ENCODE measurements at places on chromosomes 3 and 15.

DNA sequence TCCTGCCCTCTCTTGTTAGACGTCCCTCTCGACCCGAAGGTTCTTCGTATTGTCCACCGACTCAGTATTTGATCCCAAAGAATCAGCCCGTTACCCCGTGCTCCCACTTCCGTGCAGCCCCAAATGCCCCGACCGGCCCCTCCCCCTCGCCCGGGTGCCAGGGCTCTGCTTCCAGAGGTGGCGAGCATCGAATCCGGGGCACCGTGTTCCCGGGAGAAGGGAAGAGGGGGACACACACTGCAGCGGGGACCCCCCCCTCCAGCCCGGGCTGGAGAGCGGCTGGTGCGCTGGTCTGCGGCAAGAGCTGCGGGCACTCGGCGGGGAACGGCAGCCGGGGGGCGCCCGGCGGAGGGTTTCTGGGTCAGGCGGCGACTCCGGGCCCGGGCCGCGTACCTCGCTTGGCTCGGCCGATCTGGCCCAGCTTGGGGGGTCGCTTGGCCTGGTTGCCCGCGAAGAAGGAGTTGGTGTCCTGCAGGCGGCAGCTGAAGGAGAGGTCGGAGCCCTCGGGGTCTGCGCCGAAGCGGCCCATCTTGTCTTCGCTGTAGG lies 556 bp downstream of the CAMK2N2 start:
- peak; percentile 31 for DNase-seq

DNA sequence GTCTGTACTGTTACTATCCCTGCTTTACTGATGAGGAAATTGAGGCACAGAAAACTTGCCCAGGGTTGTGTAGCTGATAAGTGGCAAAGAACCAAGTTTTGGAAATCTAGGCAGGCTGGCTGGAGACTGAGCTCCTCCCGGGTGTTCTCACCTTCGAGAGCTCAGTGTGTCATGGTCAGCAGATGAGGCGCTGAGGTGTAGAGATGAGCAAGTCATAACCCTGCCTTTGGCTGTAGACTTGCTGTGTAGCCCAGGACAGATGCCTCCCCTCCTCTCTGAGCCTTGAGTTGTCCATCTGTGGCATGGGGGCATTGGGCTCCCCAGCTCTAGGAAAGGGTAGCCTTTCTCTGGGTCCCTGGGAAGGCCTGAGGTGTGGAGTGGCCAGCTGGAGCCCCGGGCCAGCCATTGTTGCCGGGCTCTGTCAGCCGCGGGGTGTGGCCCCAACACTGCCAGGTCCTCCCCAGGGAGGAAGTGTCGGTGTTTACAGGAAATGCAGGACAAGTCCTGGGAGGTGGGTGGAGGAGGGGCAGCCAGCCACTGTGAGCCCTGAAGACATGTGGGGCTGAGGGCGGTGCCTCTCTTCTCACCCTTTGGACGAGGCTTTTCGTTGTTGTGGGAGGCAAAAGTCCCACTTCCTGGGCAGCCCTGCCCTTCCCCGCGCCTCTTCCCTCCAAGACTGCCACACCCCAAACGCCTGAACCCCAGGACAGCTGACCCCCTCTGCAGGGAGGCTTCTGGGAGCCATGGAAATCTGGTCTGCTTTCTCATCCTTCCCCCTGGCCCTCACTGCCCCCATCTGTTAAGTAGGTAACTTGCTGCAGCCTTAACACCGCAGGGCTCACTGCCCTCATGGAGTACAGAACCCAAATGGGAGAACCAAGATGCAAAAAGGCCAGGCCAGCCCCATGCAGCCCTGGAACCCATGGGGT lies 29.1 kb downstream of the FGD5 start:
- DNase-seq: no peak

DNA sequence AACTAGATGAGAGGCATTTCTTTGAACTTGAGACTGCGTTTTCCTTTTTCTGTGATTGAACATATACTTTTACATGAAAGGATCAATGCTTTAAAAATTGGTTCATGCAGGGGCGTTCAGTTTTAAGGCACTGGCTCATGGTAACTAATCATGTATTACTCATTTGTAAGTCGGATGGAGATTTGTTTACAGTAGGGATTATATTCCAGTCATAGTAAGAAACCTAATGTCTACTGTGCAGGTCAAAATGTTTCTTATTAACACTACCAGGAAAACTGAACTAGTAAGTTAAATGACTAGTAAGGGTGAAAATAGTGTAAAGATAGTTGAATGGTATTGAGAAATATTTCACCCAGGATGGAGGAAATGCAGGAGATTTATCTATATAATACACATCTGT lies 258.8 kb upstream of the GBE1 start:
- DNase-seq: no peak

GRCh38 chr3:12222775-12223485 lies 64.2 kb upstream of the TIMP4 start:
- DNase-seq: no peak

- no peak for DNase-seq
These were observed 193.8 kb downstream of the RORA start for GRCh38 chr15:61035311-61035710.

DNA sequence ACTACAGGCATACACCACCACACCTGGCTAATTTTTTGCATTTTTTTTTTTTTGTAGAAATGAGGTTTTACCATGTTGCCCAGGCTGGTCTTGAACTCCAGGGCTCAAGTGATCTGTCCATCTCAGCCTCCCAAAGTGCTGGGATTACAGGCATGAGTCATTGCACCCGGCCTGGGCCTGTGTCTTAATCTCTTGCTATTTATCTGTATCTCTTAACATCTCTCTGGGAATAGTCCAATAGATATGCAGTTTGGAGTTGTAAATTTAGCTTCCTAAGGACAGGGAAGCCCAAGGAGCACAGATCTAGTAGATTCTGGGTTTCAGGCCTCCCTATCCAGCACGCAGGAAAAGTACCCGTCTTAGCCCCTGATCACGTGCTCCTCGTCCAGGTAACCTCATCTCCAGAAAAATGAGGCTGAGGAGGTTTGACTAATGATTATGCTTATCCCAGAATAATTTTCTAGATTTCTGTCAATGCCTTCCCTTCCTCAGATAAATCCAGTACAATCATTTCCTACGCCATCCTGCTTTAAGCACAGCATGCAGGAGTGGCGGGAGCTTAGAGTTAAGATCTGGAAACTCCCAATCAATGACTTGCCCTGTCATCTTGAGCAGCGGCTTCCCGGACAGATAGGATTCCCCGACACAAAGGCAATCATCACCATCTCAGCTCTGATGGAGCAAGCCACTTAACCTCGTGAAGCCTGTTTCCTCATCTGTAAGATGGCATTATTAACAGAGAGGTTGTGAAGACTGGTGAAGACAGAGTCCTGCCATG lies 12.3 kb upstream of the CTDSPL start:
- no peak for DNase-seq

DNA sequence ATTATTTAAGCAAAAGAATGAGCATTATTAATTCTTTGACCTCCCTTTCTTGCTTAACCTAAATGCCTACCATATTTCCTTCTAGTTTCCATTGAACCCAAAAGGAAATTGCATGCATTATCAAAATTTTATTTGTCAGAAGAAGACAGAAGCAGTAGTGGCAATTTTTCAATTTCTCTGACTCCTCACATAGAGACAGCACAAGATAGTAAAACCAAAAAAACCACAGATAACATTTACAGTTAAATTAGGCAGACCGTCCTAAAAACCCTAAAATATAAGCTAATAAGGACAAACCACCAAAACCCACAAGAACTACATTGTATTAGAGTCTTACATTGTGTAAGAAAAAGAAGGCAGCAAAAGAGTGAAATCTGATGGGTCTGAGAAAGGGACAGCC lies 27.1 kb downstream of the GOLGB1 start:
- DNase-seq: no peak

DNA sequence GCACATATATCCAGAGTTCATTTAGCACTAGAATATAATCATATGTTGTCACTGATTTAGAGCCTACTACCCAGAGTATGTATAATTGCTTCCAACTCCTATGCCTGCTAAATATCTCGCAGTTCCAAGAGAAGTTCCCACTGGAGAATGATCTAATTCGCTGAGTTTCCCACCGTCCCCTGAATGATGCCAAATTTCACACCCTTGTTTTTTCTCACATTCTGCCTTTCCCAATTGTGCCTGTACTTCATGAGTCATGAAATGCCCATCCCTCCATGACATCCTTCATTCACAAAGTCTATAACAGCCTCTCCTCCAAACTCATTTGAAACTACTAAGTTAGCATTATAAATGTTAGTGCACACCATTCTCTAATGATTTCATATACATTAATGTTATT lies 177.2 kb downstream of the CBLB start:
- DNase-seq: no peak

GRCh38 chr3:138684396-138684795 lies 75.8 kb downstream of the FAIM start:
- no peak for DNase-seq

DNA sequence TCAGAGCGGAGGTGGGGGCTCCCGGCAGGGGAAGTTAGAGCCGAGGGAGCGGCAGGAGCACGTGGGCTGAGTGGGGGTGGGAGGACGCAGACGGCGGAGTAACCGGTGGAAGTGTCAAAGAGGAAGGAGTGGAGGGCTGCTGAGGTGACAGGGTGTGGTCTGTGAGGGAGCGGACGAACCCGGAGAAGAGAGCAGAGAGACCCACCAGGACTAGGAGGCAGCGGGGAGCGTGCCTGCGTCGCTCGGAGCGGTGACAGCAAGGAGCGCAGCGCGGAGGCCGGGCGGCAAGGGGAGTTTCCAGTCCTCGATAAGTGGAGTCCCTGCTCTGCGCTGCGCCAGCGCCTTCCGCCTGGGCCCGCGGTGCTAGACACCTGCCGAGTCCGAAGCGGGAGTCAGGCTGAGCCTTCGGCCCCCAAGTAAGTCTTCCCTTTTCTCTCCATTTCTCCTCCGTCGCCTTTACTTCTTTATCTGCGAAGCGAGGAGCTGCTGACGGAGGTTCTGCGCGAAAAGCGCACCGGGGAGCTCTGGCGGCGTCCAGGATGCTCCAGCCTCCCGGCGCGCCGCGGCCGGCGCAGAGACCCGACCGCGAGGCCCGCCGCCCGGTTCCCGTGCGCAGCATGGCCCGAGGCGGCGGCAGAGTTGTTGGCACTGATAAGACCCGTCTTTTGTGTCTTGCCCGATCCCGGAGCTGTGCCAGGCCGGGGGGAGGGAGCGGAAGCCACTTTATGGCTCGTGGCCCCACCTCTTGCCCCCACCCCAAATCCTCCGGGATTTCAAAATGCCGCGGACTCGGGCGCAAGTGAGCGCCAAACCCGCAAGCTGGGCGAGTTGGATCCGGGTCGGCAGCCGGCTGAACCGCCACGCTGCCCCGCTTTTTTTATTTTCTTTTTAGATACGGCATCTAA lies 533.0 kb upstream of the SEMA6D start:
- no peak for DNase-seq

- DNase-seq: no peak
These were observed 63.2 kb downstream of the PDZRN3 start for GRCh38 chr3:73561494-73561893.

DNA sequence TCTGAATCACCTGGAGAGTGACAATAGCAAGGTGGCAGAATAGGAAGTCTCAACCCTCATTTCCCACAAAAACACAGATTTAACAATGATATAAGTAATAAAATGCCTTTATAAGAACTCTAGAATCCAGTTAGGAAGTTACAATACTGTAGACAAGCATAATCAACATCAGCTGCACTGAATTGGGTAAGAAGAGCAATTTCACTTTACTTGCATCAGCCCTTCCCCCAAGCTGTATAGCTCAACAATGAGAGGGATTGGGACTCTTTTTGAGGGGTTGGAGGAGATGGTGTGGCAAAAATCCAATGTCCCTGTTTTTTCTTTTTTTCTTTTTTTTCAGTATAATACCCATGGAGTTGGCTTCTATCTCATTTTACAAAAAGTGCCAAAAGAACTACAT lies 63.1 kb downstream of the SERP1 start:
- no peak for DNase-seq

DNA sequence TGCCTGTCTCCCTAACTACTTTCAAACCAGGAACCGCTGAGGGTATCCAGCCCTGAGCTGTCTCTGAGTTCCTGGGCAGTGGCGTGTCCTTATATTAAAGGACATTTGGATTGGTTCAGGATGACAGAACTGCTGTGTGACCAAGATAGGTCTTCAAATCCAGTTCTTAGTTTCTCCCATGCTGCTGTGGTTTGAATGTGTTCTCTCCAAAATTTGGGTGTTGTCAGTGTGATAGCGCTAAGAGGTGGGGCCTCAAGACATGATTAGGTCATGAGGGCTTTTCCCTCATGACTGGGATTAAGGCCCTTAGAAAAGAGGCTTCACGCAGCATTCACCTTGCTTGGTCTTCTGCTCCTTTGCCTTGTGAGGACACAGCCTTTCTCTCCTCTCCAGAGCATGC lies 376.5 kb upstream of the TPM1 start:
- no peak for DNase-seq

GRCh38 chr3:46272028-46272451 lies 29.8 kb downstream of the CCR3 start:
- no peak for DNase-seq

- DNase-seq: no peak
These were observed 238.6 kb downstream of the MEX3B start for GRCh38 chr15:81807186-81807585.

GRCh38 chr3:11211531-11212298 lies 57.4 kb downstream of the HRH1 start:
- DNase-seq: no peak

DNA sequence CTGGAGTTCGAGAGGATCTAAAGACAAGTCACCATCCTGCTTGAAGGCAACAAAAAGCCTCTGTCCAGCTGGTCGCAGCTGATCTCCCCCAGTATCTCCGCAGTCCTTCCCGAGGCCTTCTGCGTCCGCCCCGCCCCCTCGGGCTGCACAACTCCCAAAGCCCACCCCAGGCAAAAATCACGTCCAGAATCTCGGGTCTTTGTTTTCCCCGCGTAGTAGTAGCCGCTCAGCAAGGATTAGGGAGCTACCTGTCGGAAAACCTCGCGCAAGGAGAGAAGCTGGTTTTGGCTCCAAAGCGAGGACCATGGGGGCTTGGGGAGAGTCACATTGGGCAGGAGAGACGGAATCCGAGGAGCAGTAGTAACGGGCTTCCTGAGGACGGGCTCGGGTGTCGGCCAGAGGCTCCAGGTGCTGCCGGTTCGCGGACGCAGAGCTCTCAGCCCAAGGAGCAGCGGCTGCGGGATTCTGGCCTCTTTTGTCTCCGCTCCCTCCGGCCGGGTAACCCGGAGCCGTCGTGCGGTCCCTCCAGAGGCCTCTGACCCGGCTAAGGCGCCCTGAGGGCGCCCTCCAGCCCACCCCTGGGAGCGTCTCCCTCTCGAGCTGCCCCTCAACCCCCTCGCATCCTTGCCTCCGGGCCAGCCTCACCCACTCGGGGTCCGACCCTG lies 401 bp downstream of the ZSCAN29 start:
- DNase-seq: no peak

GRCh38 chr3:171704002-171704401 lies 106.3 kb downstream of the PLD1 start:
- no peak for DNase-seq

DNA sequence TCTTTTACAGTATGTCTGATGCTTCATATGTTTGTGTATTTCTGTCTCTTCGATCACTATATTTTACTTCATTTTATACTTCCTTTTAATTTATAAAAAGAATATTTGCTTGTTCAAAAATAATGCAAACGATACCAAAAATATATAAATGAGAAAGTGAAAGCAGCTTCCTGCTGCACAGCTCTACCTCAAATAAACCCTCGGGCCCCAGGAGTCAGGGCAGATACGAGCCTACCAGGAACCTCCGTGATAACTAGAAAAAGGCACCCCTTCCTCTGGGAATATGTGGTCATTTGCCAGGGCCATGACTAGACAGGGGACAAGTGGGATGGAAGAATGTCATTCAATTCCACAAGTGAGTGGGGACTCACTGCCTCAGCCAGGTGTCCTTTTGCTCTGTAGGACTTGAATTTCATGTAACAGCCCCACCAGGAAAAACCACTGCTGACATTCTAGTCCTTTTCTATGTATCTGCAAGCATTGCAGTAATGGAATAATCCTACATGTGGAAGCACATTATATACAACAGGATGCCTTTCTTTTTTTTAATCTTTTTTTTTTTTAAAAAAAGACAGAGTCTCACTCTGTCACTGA lies 133.3 kb downstream of the SUCLG2 start:
- DNase-seq: no peak
